ENCODE measurements at places on chromosomes 5 and 9.

DNA sequence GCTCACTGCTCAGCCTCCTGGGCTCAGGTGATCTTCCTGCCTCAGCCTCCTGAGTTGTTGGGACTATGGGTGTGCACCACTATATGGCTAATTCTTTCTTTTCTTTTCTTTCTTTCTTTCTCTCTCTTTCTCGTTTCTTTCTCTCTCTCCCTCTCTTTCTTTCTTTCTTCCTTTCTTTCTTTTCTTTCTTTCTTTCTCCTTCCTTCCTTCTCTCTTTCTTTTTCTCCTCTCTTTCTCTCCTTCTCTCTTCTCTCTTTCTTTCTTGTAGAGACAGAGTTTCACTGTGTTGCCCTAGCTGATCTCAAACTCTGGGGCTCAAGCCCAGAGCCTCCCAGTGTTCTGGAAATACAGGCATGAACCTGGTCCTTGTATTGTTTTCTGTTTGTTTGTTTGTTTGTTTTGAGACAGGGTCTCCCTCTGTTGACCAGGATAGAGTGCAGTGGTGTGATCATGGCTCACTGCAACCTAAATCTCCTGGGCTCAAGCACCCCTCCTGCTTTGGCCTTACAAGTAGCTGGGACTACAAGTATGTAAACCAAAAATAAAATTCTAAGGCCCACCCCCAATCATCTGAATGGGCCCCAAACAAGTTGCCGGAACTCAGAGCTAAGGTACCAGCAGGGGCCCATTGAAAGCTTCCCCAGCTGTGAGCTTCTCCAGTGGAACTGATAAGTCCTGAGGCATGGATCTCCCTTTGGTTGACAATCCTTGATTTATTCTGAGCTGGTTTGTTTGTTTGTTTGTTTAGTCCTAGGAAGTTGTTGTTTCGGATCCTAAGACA lies 11.9 kb upstream of the BTF3 start:
- DNase-seq: no peak

- DNase-seq: no peak
Measured at GRCh38 chr9:78121488-78121887, 89.9 kb upstream of the GNAQ start.

DNA sequence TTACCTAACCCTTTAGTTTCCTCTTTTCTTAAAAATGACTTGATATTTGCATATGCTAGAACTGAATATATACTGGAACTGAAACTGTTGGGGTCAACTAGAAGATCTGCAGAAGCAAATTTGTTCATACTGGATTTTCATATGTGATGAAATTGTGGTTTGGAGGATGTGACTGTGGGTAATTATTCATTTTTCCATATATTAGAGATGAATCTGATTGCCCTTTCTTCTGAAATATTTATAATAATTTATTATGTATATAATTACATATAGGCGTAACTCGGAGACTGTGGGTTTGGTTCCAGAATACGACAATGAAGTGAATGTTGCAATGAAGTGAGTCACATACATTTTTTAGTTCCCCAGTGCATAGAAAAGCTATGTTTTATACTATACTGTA lies 149.1 kb downstream of the ATP10B start:
- no peak for DNase-seq

- DNase-seq: no peak
Measured at GRCh38 chr5:125634216-125634835, 788.9 kb upstream of the GRAMD2B start.

DNA sequence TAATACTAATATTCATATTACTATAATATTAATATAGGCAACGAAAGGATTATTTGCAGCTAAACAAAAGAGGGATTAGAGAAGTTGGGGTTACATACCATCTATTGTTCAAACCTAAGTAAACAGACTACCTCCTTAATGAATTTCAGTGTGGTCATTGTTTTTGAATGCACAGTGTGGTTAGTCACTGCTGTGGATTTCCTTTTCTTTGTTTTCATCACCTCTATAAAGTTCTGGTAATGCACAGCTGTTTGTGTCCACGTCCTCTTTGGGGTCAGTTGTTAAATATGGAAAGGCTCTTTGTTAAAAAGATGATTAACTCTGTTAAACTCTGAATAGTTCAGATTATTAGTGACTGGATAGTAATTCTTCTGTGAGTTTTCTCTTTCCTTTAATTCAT lies 233.6 kb downstream of the MAST4 start:
- DNase-seq: no peak
